ENCODE measurements at places on chromosomes 1 and 21.

- DNase-seq: peak; percentile 69
Measured at GRCh38 chr1:155981266-155982088, 3.1 kb upstream of the ARHGEF2 start.

GRCh38 chr1:184075055-184076029 is 23.8 kb downstream of the TSEN15 start:
- DNase-seq: peak; percentile 63

GRCh38 chr1:73909043-73909562 is 288.9 kb downstream of the LRRIQ3 start:
- DNase-seq: no peak

DNA sequence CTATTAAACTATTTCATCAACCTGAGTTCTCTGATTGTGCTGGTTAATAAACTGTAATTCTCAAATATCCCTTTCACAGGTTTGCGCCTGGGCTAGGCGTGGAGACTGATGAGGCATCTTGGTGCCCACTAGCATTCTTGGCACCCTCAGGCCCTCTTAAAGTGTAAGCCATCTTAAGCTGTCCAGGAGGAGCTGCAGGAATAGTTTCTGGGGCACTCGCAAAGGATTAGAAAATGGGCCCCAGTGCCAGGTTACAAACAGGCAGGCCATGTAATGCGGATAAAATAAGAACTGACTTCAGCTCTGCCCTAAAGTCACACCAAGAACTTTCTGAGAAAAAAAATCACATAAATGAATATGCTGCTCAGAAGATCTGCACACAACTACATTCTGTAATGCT is 1.1 kb downstream of the CASQ2 start:
- no peak for DNase-seq

DNA sequence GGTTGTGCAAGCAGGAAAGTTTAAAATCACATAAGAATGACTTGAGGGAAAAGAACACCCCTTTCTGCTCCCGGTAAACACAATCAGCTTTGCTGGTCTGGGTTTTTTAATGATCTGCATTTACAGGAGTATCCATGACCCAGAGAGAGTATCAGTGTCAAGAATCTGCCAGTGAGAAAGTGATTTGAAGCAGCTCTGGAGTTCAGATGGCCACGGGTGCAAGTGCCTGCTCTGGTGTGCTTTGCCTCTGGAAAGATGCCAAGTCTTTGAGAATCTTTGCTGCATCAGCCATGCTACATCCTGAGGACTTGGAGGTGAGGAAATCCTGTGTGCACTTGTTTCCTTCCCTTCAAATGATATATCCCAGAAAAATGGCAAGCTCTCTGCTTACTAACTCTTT is 18.6 kb upstream of the MYSM1 start:
- DNase-seq: no peak

DNA sequence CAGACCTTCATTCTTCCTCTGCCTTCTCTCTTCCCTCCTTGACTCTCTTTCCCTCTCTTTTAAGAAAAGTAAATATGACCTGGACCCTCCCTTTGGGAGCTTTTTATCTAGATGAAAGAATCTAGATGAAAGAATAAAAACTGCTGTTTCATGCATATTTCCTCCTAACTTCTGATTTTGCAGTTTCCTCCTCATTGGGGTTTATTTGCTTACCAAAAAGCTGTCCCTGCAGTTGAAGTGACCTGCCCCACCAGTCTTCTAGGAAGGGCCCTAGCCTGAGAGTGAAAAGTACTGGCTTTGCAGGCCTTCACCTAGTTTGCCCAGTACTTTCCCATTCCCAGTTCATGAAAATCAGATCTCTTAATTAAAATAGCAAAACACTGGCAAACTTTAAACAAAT is 28.3 kb upstream of the CACYBP start:
- DNase-seq: no peak

- peak; percentile 95 for DNase-seq
Measured at GRCh38 chr21:27572696-27573095, 605.8 kb upstream of the ADAMTS5 start.

- DNase-seq: no peak
Measured at GRCh38 chr1:104574620-104575019, 824.9 kb downstream of the AMY1C start.

- peak; percentile 16 for DNase-seq
Measured at GRCh38 chr1:198775606-198776005, 136.8 kb downstream of the PTPRC start.

DNA sequence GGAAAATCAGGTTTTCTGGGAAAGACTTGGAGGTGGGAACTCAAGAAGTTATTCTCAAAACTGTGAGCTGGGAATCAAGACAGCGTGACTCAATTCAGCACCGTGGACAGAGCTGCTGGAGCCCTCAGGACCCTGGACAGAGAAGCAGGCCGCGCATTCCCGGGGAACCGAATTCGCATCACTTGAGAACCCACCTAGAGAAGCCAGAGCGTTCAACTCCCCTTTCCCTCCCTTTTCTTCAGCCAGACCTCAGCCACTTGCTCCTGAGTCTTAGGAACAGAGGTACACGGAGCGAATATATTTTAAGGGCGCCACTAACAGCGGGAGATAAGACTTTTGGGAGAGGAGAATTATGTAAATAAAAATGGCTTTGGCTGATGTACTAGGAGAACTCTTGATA is 2.0 kb upstream of the LIN28A start:
- DNase-seq: peak; percentile 71

DNA sequence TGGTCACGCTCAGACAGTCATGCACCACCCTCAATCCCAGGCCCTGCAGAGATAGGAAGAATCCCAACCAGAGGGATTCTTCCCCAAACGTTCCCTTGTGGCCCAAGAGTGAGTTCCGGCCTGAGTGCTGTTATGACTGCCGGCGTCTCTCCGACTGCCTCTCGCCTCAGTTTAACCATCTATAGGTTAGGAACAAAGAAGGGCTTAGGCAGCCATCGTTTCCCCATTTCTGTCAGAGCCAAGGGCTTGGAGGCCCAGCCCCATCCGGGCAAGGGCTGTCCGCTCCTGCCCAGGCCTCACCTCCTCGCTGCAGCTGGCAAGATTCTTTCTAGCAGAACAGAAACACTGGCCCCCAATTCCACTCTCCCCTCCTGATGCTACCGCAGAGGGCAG is 58.7 kb downstream of the STUM start:
- DNase-seq: no peak

DNA sequence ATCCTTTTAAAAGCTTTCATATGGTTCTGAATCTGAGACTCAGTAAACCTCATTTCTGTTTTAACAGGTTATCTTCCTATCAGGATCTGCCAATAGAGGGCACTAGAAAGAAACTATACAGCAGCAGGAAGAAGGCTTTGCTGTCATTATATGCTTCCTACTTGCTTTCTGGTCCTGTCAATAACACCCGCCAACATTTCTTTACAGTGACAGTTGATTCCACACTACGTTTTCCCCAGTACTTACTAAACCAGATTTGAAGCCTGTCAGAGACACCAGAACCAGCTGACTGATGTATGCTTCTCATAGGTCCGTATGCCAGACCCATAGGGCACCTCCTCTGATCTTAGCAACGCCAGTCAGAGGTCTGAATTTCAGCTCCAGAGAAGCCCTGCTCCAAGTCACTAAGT is 341.0 kb upstream of the NEGR1 start:
- DNase-seq: peak; percentile 57

DNA sequence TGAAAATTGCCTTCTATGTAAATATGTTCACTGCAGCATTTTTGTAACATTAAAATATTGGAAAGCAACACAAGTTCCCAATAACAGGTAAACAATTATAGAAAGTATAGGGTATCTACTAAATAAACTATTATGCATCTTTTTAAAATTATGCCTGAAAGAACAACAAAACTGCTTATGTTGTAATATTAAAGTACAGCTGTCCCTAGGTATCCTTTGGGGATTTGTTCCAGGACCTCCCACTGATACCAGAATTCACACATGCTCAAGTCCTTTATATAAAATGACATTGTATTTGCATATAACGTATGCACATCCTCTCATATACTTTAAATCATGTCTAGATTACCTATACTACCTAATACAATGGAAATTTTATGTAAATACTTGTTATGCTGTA is 121.8 kb upstream of the TNFSF4 start:
- no peak for DNase-seq

DNA sequence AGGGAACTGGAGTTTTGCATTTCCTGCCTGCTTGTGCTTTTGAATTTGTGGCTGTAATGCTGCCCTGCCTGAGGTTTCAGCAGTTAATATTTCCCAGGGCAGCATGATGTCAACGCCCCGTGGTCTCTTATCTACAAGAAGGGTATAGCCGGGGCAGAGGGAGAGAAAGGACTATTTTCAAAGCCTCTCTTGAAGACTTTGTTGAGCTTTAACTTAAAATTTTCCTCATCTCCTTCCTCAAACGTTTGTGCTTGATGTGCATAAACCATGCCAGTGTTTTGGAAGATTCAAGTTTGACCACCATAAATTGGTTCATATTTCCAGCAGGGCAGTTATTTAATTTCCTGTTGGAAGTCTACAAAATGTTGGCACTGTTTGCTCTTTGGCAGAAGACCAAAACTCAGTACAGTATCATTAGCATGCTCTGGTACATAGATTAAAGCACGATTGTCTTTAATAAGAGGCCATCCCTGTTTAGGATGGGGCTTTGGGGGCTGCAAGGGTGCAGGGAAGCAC is 43.4 kb downstream of the ROR1 start:
- peak; percentile 63 for DNase-seq

DNA sequence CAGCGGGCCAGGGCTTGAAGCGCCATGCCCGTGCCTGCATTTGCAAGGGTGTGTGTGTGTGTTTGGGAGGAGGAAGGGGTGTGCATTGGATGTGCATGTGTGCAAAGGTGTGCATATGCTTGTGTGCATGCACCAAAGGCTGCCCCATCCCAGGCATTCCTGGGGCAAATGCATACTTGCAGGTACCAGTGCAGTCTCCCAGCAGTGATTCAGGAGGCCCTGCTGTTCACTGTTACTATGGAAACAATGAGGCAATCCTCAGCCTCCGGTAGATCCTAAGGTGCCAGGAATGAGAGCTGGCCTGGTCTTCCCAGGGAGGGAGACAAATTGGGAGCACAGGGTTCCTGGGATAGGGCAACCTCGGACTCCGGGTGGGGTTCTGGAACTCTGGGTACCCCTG is 7.5 kb upstream of the FNDC5 start:
- DNase-seq: no peak

DNA sequence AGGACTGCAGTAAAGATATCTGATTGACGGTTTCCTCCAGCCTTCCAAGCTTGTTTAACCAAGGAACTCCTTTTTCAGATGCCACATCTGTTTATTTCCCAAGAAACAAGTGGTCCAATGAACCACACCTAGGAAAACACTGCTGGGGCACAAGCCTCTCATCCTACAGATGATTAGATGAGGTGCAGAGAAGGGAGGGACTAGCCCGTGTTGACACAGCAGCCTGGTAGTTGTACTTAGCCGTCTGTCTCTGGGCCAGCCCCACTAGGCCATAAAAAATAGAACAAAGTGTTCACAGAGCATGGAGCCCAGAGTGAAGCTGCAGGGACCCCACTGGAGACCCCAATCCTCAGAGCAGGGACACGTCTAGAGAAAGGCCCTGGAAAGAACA is 32.1 kb downstream of the LRP8 start:
- no peak for DNase-seq

DNA sequence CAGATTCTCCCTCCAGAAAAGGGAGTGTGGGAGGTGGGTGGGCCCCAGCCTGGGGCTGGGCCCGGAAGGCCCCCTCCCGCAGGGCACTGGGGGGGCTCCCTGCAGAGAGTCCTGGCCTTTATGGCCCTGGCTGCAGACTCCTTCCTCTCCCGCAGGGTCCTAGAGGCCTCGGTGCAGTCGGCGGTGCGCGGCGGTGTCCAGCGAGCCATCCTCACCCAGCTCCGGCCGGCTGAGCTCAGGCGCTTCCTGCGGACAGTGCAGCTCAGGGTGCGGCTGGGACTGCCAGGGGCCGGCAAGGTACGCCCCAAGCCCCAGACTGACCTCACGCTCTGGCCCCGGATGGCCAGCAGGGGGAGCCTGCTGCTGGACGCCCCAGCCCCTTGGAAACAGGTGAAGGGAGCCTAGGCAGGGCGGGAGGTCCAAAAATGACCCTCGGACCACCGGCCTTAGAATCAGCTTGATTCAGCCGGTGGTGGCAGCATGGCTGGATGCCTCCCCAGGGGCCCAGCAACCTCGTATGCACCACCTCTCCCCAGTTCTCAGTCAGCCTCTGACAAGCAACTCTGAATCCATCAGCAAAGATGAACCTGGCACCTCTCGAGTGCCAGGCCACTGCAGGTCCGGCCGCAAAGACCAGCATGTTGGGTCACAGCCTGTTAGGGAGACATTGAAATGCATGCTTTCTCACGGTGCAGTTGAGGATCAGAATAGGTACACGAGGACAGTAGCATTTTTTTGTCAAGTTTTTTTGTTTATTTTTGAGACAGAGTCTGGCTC is 20.6 kb downstream of the MTHFR start:
- DNase-seq: no peak

DNA sequence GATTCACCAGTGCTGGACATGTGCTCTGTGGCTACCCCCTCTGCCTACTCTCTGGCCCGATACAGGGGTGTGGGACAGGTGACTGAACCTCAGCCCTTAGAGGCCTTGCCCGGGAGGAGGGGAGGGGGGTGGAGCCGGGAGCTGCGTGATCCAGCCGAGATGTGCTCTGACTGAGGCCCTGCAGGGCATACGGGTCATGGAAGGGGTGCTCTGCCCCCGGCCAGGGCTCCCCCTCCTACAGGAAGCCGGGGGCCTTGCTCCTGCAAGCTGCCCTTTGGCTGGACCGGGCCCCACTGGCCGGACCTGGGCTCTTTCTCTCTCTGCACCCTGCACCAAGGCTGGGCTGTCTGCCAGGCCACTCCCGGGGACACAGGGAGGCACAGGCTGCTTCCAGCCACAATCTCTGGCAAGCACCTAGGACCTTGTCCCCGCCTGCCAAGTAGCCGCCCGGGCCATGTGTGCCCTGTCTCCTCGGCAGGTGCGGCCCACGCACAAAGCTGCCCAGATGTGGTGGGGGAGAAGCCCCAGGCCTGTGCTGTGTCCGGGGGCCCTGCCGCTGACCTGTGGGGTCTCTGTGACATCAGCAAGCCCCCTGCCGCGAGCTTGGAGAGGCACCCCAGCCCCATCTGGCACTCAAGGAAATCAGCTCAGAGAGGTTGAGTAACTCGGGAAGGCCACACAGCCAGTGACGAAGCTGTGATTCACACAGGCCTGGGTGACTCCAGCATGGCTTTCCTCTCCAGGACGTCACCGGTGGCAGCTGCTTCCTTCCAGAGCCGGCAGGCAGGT is 1.5 kb downstream of the SCNN1D start:
- no peak for DNase-seq
